ENCODE measurements at places on chromosomes 1 and 21.

DNA sequence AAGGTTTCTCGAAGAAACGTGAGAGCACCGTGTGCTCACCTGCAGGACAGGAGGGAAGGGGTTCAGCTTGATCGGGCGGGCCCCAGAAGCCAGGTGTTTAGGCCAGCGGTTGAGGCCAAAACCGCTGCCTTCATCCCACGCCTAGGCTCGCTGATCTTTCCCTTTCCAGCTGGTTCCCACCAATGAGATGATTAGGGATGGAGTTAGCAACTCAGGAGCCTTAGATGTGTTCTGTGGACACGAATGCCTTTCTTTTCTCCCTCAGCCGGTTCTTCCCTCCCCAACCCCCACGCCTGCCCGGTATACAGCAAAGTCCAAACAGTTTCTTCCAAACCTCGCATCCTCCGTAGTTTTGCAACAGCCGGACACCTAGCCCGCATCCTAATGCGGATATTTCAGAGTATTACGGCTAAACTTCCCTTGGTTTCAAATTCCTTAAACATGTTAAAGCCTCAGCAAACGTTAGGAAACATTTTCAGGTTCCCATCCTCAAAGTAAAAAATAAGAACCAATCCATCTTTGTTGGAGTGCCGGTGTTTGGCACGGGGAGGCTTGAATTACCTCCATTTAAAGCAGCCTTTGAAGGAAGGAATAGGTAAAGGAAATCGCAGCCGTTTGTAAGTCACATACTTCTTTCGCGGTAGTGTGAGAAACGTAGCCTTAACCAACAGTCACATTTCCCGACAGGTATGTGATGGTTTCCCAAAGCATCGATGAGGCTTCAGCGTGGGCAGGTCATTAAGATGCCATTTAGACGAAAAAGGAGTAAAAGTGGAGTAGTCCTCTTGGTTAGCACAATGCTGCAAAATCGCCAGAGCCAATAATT is 1.1 kb downstream of the LRRC8C start:
- peak; percentile 31 for DNase-seq

- DNase-seq = no peak
Observed at GRCh38 chr1:159071970-159072582, 4.5 kb downstream of the AIM2 start.

DNA sequence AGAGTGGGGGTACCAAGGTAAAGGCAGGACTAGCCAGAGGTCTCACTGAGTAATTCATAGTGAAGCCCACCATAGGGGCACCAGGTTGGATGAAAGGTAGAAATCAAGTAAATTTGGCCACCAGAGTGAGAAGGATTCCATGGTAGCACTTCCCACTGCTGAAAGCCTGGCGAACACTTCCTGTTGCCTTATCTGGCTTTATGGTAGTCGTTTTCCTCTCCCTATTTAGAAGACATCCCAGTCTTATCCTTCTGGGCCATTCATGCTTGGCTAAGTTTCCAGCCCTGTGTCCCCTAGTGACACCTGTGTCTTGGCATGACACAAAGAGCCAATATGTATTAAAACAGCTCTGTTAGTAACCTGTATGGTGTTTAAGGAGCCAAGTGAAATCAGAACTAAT is 74.3 kb upstream of the SIPA1L2 start:
- no peak for DNase-seq

- DNase-seq = no peak
Observed at GRCh38 chr1:71154429-71154828, 73.6 kb upstream of the ZRANB2 start.

DNA sequence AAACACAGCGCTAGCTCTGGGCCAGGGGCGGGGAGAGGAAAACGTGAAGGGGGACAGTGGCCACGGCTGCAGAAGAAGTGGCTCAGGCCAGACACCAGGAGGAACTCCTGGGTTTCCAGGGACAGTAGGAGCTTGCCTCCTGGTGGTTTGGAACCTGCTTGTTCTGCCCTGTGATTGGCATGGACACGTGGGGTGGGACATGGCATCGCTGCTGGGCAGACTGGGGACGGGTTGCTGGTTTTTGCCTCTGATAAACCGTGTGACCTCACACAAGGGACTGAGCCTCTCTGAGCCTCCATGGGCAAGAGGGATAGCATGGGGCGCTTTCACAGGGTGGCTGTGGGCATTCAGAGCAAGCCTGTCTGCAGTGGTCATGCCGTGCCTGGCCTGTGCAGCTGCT is 7.5 kb upstream of the PLCH2 start:
- no peak for DNase-seq

GRCh38 chr1:205504311-205505075 is at the start of gene CDK18:
Gene CDK18, plus strand, starts transcription at chr1:205504669. Its CDS starts 18,499 bp downstream, at chr1:205523168.
- peak; percentile 30 for DNase-seq

- no peak for DNase-seq
Observed at GRCh38 chr21:37770461-37770860, 145.8 kb downstream of the KCNJ6 start.

DNA sequence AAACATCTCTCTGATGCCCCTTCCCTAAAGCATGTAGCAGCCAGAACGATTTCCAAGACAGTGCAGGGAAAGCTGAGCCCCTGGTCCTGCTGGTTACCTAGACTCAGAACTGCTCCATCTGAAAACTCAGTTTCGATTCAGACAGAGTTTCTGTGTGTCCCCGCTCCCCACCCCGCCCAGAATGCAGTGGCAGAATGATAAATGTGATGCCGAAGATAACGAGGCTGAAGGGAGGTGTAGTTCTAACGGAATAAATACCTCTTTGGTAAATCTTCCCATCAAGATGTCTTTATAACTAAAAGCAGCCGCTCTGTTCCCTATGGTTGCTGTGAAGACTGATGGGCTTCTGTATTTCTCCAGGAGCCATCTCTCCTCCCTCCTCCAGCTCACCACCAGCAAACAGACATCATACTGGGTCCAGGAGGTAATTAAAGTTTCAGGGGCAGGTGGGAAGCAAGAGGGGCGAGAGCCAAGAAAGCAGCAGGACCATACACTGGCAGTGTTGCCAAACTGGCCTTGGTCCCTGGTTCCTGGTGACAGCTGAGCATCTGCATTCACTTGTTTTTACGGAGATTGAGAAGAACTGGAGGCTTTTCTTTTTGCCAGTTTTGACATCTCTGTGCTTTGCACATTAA is 76.9 kb downstream of the DDX20 start:
- DNase-seq = no peak

- DNase-seq = no peak
Observed at GRCh38 chr1:225388372-225388771, 39.5 kb downstream of the LBR start.

DNA sequence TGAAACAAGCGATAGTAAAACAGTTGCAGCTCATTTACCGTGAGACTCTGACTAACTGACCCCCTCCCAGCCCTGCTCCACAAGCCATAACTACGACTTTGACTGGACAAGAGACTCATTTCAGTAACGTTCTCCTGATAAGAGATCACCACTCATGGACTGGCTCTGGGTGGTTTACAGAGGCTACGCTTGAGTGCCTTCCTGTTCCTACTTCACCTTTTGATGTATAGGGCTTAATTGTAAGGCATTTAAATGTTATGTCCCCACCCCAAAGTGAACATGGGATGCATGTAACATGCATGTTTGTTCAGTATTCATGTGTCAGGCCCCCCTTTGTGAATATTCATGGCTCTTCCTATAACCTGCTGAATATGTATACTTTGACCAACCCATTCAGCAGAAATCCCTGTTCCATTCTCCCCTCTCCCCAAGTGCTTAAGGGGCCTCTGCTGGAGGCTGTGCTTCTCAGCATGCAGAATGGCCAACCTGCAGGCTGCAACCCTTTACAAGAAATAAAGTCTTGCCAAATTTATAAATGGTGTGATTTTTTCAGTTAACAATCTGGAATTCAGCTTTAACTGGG is 50.7 kb upstream of the SPOCD1 start:
- DNase-seq = no peak

All from stimulated activated naive CD4-positive, alpha-beta T cell treated with Interleukin-2 at 50 U/mL for 16 hours (primary cell).